ENCODE measurements at places on chromosomes 7 and 10. TPM values are rescaled to one million over a fixed set of nuclear protein-coding genes. Genes with fewer than 3 reads are reported as not detected.

DNA sequence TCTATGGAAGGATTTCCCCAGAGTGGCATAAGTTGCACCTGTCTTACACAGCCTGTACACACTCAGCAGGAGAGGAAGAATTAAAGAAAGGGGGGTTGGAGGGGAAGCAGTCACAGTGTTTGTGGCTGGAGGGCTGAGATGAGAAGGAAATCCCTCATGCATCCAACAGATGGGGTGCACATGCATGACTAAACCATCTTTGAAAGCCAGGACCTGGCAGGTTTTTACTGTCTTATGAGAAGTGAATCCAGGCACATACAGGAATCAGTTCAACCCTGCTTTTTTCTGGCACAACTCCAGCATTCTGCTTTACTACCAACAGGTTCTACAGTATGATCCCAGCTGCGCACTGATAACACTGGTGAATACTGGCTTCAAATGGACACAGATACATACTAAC lies 107.7 kb downstream of the CACNA2D1 start:
- no peak for DNase-seq

Gene CYP2C19
- total RNA-seq, result not detected

Gene DDX56
- total RNA-seq, result 104 TPM

Gene SYT15B
- total RNA-seq, result 0.12 TPM

DNA sequence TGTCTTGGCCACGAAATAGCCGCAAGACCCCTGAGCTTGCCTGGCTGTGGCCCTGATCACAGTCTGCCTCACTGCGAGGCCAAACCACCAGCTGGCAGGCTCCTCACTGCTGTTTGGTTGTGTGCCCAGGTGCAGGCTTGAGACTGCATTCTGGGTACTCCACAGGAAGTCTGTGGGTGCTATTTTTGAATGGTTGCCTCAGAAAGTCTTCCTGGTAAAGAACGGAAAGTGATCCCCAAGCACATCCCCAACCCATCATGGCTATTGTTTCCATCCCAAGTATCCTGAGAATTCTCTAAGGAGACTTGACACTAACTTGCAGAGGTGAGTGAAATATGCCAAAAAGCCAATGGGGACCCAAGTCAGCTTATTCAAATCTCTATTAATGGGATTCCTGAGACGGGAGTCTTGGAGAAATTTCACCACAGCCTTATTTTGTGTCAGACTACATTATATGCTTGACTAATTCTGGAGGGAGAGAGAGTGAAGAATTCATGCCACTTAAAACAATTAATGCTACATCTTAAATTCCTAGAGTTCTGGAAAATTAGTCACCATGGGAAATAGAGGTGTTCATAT lies 170.9 kb downstream of the RAMP3 start:
- no peak for DNase-seq

Gene JAKMIP3
- total RNA-seq, result 0.35 TPM

DNA sequence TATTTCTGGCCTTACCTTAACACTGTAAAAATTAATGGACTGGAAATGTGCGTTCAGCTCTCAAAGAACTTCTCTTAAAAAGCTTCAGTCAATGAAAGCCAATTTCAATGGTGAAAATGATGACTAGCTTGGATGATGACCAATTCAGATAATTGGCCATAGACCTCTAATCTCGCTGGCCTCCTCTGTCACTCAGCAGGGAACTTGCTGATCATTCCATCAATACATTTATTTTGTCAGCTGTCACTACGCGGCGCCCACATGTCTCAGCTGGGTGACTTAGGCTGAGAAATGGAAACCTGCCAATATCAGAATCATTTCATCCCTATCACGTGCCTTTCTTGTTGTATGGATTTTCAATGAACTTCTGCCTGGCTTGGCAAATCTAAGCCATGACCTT lies 673.0 kb upstream of the AUTS2 start:
- DNase-seq, result no peak

Gene SPDYE5
- not detected for total RNA-seq

DNA sequence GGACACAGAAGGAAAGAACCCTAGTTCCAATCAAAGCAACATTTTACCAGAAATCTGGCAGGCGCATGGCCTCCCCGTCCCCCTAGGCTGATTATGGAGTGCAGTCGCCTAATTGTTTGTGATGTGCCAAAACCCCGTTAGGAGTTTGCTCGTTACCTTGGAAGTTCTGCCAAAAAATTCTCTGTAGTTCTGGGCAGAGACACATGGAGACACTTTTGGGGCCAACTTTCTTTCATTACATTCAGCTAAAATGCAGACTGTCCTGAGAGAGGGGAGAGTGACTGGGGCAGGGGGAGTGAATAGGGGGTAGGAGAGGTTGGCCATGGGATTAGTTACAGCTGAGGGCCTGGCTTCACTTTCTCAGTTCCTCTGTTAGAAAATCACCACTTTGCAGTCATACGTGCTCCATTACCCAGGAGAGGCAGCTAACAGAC lies 158.0 kb upstream of the NPVF start:
- DNase-seq, result no peak

Gene TMEM196
- not detected for total RNA-seq

- no peak for DNase-seq
Observed at GRCh38 chr10:70977625-70978024, 89.3 kb upstream of the PCBD1 start.

Gene SKAP2
- total RNA-seq, result 10.4 TPM

GRCh38 chr7:142174441-142174840 lies 62.9 kb downstream of the MGAM2 start:
- no peak for DNase-seq

Gene PVRIG
- total RNA-seq, result 26.9 TPM

DNA sequence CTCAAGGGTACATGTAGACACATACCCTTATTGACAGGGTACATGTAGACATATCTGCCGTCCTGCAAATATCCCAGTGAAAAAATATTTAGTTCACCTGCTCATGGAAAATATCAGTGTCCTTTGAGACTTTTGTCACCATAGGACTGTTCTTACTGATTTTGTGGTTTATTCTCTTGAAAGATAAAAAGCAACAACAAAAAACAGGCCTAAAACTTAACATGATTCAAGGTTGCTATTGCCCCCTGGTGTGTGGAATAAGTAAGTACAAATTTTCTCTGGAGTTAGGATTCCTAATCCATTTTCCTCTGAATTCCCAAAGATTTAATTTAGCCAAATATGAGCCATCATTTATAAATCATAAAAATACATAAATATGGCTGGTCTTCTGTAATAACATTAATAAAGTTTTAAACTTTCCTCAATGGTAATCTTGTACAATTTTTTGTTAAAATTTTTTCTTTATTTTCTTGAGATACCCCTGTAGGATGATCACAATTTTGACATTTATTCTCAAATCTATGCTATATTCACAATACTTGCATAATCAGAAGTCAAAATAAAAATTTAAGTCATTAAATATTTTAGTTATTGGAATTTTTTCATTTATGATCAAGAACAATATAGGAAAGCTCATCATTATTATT lies 741.4 kb upstream of the POT1 start:
- no peak for DNase-seq

- DNase-seq, result no peak
Observed at GRCh38 chr10:80700760-80701444, 163.2 kb downstream of the SH2D4B start.

GRCh38 chr7:106870983-106871410 lies 5.9 kb downstream of the PIK3CG start:
- DNase-seq, result no peak

Gene FANK1
- 1.0 TPM for total RNA-seq

Gene RBM33
- 67.6 TPM for total RNA-seq

Gene OIT3
- total RNA-seq, result not detected

Gene ANXA7
- 94.6 TPM for total RNA-seq

Gene FOXI2
- not detected for total RNA-seq

Gene VENTX
- not detected for total RNA-seq

Gene CHN2
- 0.25 TPM for total RNA-seq

GRCh38 chr10:12509794-12510100 lies 160.4 kb downstream of the CAMK1D start:
- DNase-seq, result peak; percentile 21

Gene C10orf143
- 5.4 TPM for total RNA-seq

Gene PPRC1
- total RNA-seq, result 61.3 TPM

- no peak for DNase-seq
Observed at GRCh38 chr7:155187061-155187785, 110.5 kb upstream of the INSIG1 start.

DNA sequence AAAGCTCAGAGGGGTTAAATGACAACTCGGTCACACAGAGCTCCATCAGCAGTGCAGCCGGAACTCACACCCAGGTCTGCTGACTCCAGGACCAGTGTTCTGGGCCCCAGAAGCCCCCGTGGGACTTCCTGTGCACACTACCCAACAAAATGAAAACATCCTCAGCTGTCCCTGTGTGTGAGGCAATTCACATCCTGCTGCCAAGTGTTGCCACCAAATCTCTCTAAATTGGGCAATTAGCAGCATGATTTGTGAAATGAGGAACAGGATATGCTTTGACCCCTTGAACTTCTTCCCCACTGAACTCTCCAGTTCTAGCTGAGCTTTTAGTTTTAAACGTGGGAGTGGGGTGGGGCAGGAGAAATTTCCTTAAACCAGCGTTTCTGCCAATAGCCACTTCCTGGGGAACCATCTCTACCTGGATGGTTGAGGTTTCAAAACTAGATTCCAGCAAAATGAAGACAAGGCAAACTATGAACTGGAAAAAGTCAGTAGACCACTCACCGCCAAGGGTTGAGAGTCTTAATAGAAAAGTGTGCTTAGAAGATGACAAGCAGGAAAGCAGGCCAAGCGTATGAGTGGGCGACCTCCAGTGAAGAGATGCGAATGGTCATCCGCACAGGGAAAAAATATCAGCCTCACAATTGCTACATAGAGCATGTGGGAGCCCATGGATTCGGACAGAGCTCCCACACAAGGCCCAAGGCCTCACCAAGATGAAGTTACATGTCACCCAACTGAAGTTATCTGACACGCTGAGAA lies 51.9 kb upstream of the CHST15 start:
- DNase-seq, result no peak

- DNase-seq, result peak; percentile 54
Observed at GRCh38 chr10:62733654-62734293, 70.7 kb upstream of the ADO start.

DNA sequence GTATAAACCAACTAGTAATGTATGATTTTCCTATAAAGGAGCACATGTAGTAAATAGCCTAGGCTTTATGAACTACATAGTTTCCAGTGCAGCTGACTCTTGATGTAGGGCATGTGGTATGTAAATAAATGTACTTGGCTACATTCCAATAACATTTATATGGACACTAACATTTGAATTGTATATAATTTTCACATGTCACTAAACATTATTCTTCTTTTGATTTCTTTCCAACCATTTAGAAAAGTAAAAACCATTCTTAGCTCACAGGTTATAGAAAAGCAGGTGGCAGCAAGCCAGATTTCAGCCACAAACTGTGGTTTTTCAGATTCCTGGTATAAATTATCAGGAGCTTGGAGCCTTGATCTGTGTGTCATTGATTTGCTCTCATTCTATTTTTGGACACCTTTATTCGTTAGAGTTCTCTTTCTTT lies 1182.0 kb downstream of the CNTNAP2 start:
- no peak for DNase-seq

- no peak for DNase-seq
Observed at GRCh38 chr10:97095701-97096260, 90.0 kb downstream of the SLIT1 start.

- no peak for DNase-seq
Observed at GRCh38 chr7:118311121-118311836, 86.8 kb downstream of the ANKRD7 start.

Gene DPYSL4
- total RNA-seq, result 15.2 TPM

GRCh38 chr10:28922127-28922526 lies 244.8 kb downstream of the BAMBI start:
- DNase-seq, result no peak

Gene HOXA1
- total RNA-seq, result 0.12 TPM

DNA sequence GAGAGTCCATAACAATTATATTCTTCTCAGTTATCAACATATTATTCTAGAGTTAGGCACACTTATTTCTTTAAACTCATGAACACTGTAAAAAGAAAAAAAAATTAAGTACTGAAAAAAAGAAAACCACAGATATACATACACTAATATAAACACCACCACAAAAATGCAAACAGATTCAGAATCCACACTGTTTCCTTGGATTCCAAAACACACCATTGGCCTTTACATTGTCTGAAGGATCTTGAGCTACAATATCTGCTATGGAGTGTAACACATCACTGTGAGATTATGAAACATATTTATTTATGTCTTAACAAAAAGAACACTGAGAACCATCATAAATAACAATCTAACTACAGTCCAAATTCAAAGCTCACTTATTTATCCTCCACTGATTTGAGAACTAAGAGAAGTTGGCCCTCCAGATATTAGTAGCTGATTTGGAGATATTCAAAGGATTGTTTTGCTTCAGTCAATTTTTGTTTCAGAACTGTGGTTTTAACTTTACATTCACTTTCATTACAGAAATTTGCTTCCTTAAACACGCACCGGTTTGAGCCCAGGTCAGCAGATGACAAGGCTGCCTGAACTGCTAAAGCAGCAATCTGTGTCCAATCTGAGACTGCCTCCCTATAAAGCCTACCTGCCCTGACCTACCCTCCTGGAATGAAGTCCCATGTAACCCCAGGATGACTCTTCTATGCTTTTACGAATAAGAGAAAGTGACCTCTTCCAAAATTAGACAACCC lies 47.0 kb upstream of the CDK1 start:
- peak; percentile 62 for DNase-seq

DNA sequence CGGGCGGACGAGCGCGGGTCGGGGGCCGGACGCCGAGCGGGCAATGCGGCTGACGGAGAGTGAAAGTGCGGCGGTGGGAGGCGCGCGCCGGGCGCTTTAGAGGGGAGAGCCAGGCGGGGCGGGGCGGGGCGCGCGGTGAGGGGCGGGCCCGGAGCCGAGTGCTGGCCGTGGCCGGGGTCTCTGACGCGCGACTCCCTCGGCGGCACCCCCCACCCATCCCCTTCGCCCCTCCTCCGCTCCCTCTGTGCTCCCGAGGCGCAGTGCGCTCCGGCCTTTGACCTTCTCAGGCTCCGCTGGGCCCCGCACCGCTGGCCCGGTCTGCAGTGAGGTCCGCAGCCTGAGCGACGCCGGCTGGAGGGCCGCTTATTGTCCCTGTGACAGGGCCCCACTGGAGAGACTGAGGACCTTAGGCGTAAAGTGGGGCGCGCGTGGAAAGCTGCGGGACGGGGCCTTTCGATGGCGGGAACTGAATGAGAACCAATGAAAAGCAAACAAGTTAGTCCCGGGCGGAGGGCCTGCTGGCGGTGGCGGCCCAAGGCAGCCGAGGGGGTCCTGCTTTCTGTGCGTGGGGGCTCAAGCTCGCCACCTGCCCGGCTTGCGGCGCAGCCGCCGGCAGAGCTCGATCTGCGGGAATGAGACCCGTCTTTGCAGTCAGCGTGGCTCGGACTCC lies at the start of gene CXCL12:
CXCL12 (minus strand) TSS at position 72 of the 670 bp plus-strand sequence. CDS start 92 bp downstream, outside the sequence.
- peak; percentile 27 for DNase-seq
